ENCODE measurements at places on chromosomes 7 and 10.

GRCh38 chr10:120022357-120022756, 129.8 kb downstream of the SEC23IP start:
- DNase-seq, result no peak

GRCh38 chr10:100186253-100187212, 704 bp upstream of the ERLIN1 start:
- no peak for DNase-seq

DNA sequence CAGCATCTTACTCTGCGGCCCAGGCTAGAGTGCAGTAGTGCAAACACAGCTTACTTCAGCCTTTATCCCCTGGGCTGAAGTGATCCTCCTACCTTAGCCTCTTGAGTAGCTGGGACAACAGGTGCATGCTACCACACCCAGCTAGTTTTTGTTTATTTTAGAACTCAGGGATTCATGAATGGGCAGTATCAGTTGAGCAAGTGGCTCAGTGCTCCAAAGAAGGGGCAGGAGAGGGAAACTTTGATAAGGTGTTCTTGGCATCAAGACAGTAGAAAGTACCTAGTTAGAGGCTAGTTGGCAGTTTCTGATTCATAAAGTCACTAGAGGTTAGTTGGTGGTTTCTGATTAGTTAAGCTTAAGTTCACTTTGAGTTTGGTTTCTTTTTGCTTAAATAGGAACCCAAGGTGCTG, 18.4 kb downstream of the TRIM24 start:
- DNase-seq, result no peak

DNA sequence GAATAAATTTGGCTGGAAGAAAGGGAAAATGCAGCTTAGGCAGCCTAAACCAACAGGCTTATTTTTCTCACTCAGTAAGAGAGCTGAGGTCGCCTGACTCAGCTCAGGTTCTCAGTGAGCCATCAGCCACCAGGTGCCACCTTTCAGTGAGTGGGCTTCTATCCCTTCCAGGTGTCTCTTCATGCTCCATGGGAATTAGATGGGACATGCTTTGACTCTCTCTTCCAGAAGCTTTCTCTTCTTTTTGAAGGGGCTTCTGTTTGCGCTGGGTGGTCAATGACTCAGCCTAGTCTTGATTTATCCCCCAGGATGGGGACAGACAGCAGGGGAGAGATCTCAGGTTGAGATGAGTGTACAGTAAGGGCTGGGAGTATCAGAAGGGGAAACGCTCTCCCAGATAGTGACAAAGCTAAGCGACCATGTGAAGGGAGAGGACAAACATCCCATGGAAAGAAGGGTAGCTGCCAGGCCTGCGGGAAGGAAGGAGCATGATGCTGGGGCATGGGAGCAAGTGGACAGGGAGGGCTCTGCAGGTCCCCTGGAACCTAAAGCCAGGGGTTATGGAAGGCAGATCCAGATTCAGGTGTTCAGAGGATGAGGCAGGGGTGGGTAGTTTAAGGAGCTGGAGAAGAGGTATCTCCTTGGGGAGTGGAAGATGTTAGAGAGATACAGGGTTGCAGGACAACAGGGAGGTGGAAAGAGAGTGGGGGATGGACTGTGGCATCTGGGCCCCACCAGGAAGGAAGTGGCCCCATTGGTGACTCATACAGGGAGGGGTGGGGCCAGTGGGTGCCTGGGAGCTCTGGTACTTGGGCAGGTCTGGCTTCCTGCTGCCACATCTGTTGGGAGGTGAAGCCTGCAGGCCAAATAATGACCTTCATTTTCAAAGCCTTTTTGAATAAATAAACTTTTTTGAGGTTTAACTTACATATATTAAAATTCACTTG, 32.5 kb downstream of the OGDH start:
- DNase-seq, result peak; percentile 52

DNA sequence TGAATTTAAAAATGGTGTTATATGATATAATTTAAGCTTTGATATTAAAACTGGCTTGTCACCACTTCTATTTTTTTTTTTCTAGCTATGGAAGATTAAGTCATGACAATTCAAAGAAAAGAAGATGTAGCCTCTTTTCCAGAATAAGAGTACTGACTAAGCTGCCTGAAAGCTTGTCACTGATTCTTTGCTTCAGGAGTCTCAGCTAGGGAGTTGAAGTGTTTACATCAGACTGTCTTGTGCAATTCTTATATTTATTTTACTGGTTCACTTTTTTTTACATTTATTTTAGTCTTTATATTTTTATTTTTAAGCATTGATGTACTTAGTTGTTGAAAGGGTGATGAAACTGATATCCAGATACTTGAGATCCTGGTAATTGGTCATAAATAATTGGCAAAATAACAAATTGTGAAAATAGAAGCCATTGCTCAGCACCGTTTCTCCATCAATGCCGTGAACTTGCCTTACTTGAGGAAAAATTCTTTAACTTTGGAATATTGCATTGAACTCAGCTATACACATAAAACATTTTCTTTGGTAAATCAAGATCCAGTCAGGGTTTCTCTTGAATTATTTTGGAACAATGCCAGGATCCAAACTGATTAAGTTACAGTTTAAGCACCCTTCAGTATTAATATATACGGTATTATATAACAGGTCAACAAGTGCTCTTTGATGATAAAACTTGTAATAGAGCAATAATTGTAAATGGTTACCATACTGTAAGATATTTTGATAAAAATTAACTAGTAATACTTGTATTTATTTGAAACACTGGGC, 156.4 kb downstream of the PHTF2 start:
- DNase-seq, result no peak

- no peak for DNase-seq
Observed at GRCh38 chr7:158611541-158611940, 23.9 kb upstream of the PTPRN2 start.

- DNase-seq, result peak; percentile 87
Observed at GRCh38 chr10:122879339-122880273, at the start of gene FAM24B. Gene FAM24B, minus strand, starts transcription at chr10:122879581. Its CDS starts 29,066 bp downstream, at chr10:122850515.

DNA sequence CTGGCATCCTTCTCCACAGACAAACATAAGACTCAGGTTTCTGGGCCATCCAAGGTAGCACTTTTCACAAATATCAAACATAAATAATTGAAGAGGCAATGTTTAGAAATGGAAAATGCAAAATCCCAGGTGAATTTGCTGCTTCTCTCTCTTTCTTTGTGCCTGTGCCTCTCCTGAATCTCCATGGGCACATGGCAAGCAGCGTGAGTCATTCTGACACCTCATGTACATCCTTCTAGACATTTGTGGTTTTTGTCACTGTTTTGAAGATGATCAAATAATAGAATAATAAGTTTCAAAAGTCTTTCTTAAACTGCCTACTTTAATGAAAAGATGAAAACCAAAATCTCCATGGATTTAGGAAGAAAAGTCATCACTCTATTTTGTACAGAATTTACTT, 60.3 kb upstream of the RAB11FIP2 start:
- DNase-seq, result no peak
